ENCODE measurements at places on chromosomes 13 and 19.

DNA sequence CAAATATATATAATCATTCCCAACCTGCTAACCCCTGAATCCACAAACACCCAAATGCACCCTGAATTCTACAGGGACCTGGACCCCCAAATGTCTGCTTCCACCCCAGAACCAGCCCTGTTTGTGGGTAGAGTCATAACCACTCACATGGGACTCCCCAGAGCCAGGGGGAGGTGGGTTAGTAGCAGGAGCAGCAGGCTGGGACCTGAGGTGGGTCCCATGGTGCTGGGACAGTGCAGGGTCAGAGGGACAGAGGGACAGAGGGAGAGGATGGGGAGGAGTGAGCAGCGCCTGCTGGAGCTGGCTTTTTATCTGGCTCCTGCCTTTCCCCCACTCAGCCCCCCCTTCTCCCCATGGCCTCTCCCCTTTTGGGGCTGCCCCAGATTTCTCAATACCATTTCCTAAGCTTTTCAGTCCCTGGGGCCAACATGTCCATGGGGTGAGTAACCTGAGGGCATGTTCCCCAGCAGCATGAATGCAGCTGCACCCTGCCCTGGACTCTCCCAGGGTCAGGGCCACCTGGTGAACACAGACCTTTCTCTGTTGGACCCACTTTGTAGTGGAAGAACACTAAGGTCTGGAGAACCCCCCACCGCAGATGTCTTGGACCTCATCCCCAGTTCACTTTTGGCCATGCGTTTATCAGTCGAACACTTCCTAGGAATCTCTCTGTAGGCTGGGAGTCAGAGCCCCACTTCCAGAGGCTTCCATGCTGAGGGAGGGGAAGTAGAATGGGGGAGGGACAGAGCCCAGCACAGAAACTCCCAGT, at the start of gene C3:
Gene C3, minus strand, starts transcription at position 282 of the 769 bp plus-strand sequence. Its CDS starts 61 bp downstream, at position 221.
- no peak for DNase-seq

- DNase-seq = no peak
Observed at GRCh38 chr13:48222358-48223301, 10.4 kb upstream of the ITM2B start.

GRCh38 chr13:72221276-72221962, 354.4 kb upstream of the DACH1 start:
- DNase-seq = peak; percentile 16

DNA sequence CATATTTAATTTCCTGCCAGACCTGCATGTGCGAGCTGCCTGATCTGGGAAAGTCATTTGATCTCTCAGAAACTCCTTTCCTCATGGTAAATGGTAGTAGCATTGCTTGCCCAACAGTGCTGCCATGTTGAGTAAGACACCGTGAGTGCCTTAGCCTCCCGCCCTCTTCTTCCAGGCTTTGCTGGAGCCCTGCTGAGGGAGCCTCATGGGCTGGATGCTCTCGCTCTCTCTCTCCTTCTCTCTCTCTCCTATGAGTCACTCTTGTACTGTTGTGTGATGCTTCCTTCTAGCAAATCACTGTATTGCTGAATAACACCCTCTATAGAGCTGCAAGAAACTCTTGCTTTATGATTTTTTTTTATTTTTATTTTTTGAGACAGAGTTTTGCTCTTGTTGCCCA, 365.5 kb downstream of the UQCRFS1 start:
- DNase-seq = no peak

DNA sequence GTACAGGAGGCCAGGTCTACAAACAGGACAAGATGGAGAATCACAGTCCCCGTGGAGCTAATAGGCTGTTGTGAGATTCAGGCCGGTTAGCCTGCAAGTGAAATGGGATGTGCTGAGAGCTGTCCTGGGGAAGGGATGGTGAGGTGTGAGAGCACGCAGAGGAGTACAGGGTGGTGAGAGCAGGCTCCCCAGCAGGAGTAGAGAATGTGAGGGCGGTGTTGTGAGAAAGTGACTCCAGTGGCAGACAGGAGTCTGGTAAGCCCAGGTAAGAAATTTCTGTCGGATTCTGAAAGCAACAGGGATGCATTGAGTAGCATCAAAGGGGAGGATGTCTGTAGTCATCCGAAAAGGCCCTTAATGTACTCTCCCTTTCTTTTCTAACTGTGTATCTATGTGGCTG, 50.7 kb upstream of the GPR183 start:
- DNase-seq = no peak

GRCh38 chr19:39171479-39172465, 25.0 kb upstream of the NCCRP1 start:
- DNase-seq = no peak

- DNase-seq = no peak
Observed at GRCh38 chr19:29963576-29963975, 21.5 kb downstream of the URI1 start.

All from OCI-LY7 (cell line).